ENCODE measurements at places on chromosomes 16 and 17.
A peak's percentile ranks its signal among the peaks of the same experiment; 100 is the strongest.

- DNase-seq = peak; percentile 29
Observed at GRCh38 chr17:44222112-44222869, 2.8 kb upstream of the UBTF start.

DNA sequence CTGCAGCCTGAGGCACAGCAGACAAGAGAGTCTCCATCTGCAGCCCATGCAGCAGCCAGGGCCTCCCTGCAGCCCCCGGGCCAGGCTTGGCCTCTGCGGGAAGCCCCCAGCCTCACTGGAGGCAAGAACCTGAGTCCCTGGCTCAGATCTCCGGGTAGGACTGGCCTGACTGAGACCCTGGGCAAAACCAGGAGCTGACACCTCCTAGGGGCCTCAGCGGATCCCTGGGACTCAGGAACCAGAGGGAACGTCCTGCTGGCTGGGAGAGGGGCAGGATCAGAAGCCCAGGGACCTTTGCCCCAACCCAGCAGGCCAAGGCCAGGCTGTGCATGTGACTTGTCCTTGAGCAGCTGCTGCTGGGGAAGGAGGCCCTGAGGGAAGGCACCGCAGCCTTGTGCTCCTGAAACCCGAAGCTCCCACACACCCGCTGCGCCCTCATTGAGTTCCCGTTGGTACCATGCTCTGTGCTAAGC is 1.7 kb upstream of the PRSS21 start:
- no peak for DNase-seq

DNA sequence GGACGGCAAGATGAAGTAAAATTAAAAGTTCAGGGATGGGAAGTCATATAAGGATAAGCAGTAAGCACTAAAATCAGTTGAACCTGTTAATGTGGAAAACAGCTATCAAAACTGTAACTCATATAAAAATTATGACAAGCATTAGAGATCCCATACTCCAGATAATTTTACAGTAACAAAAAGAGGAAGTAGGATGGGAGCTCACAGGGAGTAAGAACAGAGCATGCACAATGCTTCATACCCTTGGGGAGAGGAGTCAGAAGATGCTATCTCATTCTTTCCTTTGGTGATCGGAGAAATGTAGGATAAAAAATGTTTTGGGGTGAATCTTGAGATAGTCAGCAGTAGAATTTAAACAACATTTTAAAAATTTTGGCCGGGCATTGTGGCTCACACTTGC is 164.7 kb upstream of the CACNG5 start:
- no peak for DNase-seq

DNA sequence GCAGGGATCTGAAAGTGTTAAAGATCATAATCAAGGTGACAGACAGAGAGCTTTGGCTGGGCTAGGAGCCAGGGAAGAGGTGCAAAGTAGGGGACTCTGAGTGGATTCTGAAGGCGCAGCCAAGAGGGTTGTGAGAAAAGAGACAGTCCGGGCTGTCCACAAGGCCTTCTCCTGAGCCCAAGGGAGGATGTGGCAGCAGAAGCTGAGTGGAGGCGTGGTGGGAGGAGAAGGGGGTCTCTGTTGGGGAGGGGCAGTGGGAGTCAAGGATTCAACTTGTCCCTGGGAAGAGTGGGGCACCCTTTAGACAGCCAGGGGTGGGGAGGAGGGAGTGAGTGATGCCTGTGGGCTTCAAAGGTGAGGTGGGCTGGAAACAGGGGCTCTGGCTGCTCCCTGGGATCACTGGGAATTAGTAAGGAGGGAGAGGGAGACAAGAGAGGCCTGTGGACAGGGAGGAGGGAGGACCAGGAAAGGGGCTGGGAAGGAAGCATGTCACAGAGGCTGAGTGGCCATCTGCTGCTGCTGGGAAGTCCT is 10.6 kb downstream of the CES1 start:
- no peak for DNase-seq

DNA sequence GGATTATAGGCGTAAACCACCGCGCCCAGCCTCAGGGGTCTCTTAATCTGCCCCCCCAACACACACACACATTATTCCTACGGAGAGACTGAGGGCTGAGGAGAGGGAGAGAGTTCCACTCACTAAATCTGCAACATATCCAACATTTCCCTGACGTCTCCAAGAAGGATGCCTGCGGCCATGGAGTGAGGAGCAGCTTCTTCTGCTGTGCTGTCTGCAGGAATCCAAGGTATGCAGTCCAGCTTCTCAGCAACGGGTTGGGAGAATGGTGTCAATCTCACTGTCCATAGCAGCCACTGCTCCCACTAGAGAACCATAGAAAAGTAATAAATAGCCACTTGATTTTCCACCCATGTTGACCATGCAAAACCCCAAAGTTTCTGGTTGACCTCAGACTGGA is 5.1 kb upstream of the PLXDC1 start:
- DNase-seq = no peak

GRCh38 chr17:72778169-72779151 is 314.0 kb downstream of the SLC39A11 start:
- DNase-seq = no peak

DNA sequence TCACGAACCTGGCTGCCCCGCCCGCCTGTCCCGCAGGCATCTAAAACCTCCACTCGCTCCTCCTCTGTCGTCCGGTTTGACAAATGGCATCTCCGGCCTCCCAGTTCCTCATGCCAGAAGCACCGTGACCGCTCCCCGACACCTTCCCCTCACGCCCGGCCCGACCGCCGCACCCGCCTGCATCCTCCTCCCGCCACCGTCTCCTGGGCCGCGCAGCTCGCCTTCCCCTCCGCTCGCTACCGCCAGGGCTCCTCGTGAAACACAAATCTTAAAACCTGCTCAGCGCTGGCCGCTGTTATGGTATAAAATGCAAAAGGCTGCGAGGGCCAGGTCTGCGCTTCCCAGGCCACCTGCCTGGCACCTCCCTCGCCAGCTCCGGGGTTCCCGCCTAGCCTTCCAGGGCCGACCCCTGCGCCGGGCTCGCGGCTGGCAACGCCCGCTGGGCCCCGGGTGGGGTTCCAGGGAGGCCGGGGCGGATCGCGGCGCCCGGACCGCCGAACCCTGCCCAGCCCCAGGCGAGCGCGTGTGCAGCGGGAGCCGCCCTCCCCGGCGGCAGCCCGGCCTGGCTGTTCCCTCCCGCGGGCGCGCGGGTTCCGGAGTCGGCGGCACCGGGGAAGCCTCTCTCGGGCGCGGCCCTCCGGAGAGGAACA is 488 bp downstream of the SPSB3 start:
- DNase-seq = peak; percentile 6

DNA sequence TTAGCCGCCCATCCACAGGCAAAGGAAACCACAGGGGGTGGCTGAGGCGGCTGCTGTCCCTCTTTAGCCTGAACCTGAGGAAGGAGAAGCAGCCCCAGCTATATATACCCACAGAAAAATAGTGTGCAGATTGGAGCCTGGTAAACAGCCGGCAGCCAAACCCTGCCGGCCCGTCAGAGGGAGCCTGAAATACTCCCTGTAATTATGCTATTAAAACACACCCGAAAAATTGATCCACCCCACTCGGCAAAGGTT is 6.8 kb downstream of the PIEZO1 start:
- DNase-seq = no peak

- no peak for DNase-seq
Observed at GRCh38 chr16:88385831-88386815, 3.4 kb downstream of the ZNF469 start.

DNA sequence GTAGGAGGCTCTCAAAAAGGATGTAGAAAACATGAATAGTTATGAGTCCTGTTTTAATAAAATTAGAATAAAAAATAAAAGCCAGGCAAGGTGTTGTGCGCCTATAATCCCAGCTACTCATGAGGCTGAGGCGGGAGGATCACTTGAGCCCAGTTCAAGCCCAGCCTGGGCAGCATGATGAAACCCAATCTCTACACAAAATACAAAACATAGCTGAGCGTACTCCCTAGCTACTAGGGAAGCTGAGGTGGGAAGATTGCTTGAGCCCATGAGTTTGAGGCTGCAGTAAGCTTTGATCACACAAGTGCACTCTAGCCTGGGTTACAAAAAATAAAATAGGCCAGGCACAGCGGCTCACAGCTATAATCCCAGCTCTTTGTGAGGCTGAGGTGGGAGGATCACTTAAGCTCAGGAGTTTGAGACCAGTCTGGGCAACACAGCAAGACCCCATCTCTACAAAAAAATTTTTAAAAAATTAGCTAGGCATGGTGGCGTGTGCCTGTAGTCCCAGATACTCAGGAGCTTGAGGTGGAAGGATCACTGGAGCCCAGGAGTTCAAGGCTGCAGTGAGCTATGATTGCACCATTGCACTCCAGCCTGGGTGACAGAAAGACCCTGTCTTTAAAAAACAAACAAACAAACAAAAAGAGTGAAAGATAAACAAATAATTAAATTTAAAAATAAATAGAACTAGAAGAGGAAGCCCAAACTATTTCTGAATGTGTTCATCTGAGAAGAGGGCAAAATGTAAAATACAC is 17.2 kb upstream of the PRM1 start:
- DNase-seq = no peak

DNA sequence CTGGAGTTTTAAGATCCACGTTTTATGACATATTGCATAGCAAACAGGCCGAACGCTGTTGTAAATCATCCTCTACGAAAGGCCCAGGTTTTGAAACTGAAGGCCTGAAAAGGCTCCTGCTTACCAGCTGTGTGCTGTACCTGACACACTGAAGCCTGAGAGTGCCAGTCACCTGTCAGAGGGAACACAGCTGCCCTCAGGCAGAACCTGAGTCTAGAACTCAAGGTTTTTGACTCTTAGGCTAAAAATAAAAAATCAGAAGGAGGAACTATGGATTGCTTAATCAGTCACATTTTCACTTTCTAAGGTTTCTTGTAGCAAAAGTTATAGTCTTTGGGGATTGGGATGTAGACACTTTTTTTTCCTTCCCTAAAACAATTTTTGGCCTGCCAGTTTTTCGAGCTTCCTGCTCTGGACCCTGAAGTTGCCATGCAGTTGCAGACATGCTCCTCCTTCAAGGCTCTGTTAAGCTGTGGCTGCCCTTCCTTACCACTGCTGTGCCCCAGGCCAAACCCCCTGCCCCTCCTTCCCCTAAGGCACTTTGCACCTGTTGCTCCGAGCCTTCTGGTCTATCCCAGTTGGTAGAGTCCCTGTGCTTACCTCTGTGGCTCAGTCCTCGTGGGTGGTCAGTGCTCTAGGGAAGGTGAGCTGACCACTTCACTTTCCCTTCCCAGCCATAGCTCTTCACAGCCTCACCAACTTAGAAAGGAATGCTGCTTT is 56.6 kb downstream of the TENT4B start:
- no peak for DNase-seq

- no peak for DNase-seq
Observed at GRCh38 chr16:23124315-23124714, 24.9 kb downstream of the USP31 start.

DNA sequence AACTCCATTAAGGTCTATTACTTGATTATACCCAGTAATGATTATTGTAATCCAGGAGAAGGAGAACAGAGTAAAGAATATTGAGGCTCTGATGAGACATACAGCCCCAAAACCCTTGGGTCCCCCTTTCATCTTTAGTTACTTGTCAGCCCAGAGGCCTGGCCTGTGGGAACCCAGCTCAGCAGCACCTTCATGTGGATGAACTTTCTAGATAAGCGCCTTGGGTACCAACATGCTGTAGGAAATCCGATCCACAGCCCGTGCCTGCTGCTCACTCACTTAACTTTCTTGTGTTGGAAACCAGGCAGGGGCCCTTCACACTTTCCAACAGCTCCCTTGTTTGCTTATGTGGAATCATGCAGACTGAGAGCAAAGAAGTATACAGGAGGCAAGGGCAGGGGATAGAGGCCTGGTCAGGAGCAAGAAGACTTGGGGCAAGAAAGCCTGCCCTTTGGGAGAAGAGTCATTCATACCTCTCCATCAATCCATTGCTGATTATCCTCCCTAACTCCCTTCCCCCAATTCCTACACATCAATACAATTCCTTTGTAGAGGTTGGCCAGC is 64.0 kb upstream of the SOX9 start:
- DNase-seq = no peak

DNA sequence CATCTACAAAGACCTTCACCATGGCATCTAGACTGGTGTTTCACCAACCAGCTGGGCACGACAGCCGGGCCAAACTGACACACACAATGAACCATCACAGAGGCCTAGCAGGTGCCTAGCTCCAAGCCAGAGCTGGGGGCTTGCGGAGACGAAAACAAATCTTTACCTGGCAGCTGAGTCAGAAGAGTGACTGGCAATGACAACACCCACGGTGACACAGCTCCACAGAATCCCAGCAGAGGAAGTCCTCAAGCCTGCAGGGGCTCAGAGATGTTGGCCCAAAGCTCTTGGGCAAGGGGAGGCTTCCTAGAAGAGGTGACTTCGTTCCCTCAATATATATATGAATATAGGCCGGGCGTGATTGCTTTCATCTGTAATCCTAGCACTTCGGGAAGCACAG is 5.1 kb downstream of the MMP25 start:
- no peak for DNase-seq

- DNase-seq = no peak
Observed at GRCh38 chr17:28912281-28912937, 9.5 kb upstream of the DHRS13 start.

GRCh38 chr16:72921106-72921505 is 126.8 kb downstream of the ZFHX3 start:
- DNase-seq = no peak

DNA sequence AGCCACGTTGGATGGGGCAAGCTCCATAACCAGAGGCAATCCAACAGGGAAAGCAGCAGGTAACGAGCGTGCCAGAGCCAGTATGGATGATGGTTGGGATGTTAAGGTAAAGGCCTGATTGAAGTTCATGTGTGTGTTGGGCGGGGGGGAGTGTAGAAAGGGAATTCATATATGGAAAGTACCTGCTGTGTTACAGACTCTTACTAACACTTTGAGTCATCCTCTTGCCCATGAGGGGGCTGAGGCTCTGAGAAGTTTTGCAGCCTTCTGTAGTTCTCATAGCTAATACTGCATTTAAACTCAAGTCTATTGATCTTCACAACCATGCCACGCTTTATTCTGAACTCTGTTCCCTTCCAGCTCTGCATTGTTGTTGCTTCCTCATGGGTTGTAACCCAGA is 28.5 kb downstream of the SYCE1L start:
- no peak for DNase-seq

DNA sequence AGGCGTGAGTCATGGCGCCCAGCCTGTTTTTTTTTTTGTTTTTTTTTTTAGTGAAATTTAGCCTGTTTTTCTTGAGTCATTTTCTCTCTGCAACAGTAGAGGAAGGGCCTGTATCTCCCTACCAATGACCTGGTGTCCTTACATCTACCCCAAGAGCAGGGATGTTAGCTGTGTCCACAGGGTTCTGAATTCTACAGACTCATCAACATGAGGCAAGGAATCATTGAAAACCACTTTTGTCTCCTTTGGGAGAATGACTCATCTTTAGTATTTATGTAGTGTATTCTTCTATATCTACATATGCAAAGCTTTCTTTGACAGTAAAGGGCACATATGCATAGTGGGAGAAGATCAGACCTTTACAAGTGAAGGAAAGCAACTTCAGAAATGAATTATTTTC is 105.3 kb downstream of the SPECC1 start:
- DNase-seq = no peak

GRCh38 chr17:18253187-18253884 is 5.2 kb downstream of the FLII start:
- no peak for DNase-seq

- DNase-seq = no peak
Observed at GRCh38 chr16:1769402-1770300, 1.7 kb downstream of the NME3 start.
